ENCODE measurements at places on chromosomes 3 and 15.

DNA sequence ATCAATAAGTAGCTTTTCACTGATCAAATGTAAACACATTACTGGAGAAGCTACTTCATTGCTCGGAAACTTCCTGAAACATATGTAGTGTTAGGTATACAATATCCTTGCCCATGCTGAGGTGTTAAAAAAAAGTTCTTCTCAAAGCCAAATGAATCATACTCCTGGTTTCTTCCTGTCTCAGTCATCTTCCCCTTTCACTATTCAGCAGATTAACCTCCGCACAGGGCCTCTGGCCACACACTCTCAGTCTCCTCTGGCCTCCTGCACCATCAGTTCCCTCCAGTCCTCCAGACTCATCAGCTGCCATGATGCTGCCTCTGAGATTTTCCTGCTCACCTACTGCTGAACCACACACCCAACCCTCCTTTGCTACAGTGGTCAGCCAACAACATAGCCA, 70.5 kb upstream of the BOC start:
- no peak for DNase-seq

GRCh38 chr15:70518201-70519003, 245.0 kb downstream of the UACA start:
- peak; percentile 47 for DNase-seq

GRCh38 chr15:100909565-100909964, 9.6 kb upstream of the LRRK1 start:
- no peak for DNase-seq

DNA sequence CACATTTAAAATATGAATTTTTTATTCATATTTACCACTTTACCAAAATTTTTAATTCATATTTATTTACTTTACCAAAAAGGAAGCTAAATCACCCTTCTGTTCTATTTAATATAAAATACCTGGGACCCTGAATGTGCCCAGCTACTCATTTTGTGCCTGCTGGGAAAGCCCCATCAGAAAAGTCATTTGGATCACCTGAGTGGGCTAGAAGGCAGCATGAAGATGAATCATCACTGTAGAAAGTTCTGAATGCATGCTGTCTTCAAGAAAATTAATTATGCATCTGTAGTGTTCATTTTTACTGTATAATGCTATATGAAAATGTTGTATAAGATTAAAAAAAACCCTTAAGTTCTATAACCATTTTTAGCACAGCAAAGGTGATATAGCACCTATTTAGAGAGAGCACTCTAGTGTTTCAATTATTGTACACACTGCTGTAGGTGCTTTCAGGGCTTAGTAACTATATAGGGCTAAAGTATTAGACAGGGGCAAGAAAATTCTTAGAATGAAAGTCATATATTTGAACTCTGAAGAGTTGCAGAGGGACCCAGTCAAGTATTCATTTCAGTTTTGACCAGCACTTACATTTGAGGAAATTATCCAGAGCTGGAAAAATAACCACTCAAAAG, 175.1 kb downstream of the NFKBIZ start:
- no peak for DNase-seq

DNA sequence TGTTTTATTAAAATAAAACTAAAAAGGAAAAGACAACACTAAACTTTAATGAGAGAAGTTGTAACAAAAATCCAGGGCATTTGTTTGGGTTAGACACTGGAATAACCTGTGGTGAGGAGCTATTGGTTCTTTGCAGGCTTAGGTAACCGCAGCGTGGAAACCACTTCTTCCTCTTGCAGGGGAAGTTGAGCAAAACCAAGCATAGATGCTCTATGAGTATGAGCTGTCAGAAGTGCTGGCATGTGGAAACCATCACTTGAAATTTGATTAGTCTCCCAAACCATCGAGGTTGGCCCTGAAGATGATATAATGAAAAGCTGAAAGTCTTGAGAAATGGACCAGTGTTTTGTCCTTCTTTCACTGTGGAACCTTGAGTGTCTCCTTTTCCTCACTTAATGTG, 127.1 kb upstream of the RBMS3 start:
- no peak for DNase-seq

DNA sequence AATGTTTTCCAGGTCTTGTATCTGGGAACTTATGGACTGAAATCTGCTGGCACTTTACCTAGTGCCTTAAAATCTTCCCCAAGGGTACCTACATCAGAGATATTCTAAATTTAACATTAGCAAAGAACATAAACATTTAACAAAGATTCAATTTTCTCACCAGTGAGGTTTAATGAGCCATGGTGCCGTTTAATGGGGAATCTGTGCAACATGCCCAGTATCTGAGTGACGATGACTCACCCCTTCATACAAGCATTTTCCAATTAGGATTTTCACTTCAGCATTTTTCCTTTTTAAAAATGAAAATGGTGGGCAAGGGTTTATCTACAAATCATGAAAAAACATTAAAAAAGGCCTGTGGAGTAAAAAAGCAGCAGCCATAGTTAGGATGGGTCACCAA, 189.4 kb downstream of the SLC9A9 start:
- DNase-seq, result no peak

GRCh38 chr3:59212128-59212779, 162.4 kb upstream of the CFAP20DC start:
- DNase-seq, result no peak

DNA sequence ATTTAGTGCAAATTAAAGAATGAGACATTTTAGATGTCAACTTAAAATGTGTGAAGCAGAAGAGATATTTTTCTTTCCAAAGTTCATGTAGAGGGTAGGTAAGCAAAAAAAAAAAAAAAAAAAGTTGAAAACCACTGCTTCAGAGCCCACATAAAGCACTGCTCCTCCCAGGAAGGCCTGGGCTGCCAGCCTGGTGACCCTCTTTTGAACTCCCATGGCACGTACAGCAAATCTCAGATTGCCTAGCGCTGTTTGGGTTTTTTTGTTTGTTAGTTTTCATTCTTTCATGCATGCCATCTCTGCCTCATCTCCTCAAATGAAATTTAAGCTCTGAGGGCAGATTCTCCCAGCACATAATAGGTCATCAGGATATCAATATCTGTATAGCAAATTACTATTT, 120.1 kb downstream of the SRGAP3 start:
- no peak for DNase-seq

- no peak for DNase-seq
These were observed 521.9 kb upstream of the NAALADL2 start for GRCh38 chr3:174337227-174337626.

DNA sequence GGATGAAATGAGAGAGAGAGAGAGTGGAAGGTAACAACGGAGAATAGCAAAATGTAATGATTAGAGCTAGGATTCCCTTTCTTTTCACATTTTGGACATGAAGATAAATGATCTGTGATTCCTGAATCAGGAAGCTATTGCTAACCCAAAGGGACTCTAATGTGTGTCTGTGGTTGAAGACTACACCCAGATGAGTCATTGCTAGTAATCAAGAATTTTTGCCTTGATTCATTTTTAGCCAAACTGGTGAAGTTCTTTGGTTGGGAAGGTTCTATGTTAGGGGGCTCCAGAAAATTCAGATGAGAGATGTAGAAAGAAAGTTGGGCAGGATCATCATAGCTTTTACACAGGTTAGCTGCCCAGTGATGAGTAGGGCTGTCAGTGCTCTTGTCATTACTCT, 116.4 kb downstream of the DUT start:
- no peak for DNase-seq

GRCh38 chr3:98734735-98735134, 28.4 kb upstream of the ST3GAL6 start:
- no peak for DNase-seq

- no peak for DNase-seq
These were observed 8.6 kb upstream of the CHAC1 start for GRCh38 chr15:40944510-40945296.

DNA sequence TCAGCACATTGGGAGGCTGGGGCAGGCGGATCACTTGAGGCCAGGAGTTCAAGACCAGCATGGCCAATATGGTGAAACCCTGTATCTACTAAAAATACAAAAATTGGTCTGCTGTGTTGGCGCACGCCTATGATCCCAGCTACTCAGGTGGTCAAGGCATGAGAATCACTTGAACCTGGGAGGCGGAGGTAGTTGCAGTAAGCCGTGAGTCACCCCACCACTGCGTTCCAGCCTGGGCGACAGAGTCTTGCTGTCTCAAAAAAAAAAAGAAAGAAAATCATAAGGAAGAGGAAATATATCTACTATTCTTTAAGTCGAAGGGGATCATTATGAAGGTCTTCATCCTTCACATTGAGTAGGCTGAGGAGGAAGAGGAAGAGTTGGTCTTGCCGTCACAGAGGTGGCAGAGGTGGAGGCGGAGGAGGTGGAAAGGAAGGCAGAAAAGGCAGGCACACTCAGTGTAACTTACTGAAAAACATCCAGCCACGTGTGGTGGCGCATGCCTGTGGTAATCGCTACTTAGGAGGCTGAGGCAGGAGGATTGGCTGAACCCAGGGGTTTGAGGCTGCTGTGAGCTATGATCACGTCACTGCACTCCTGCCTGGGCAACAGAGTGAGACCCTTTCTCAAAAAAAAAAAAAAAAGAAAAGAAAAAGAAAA, 14.2 kb downstream of the CSK start:
- no peak for DNase-seq

DNA sequence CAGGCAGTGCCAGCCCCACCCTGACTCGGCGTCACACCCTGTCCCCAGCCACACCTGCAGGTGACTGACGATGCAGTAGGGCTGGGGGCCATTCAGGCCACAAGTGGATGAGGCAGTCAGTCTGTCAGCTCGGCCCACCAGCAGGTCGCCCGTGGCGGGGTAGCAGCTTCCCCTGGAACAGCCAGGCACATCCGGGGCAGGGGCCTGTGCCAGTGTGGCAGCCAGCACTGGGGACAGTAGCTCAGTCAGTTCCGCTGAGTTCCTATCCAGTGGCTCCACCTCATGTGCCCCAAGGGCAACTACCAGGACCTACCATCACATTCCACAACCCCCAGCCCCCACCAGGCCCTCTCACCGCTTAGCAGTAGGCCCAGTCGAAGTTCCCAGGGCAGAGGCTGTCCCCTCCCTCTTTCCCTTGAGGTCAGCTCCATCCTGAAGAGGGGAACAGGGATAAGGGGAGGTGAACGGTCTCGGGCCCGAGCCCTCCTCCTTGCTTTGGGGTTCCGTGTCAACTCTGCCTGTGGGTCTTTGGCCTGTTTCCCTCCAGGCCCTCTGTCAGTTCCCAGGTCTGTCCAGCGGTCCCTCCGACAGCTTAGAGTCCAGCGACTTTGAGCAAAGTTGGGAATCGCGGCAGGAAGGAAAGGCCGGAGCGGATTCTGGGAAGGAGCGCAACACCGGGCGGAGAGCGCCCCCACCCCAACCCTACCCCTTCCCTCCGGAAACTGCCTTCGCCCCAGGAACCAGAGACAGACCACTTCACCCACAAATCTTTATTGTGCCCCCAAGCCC, at the start of gene LAMB2:
LAMB2 (minus strand) TSS at position 614 of the 789 bp plus-strand sequence; CDS start at position 431, 183 bp downstream.
- DNase-seq, result peak; percentile 85

- DNase-seq, result no peak
These were observed 402.1 kb downstream of the PDCD6IP start for GRCh38 chr3:34200576-34200975.

DNA sequence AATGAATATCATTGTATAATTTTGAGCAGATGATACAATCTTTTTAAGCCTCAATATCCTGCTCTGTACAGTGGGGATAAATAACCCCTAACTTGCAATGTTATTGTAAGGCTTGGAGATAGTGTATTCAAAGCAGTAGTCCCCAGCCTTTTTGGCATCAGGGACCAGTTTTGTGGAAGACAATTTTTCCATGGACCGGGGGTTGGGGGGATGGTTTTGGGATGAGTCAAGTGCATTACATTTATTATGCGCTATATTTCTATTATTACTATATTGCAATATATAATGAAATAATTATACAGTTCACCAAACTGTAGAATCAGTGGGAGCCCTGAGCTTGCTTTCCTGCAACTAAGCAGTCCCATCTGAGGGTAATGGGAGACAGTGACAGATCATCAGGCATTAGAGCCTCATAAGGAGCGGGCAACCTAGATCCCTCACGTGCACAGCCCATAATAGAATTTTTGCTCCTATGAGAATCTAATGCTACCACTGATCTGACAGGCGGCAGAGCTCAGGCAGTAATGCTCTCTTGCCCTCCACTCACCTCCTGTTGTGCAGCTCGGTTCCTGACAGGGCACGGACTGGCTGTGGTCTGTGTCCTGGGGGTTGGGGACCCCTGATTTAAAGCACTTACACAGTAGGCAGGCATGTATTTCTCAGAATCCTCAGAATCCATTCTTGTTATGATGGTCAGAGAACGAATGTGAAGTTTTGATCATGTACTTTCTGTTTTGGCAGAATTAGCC, 102.2 kb downstream of the PTPRG start:
- DNase-seq, result no peak

DNA sequence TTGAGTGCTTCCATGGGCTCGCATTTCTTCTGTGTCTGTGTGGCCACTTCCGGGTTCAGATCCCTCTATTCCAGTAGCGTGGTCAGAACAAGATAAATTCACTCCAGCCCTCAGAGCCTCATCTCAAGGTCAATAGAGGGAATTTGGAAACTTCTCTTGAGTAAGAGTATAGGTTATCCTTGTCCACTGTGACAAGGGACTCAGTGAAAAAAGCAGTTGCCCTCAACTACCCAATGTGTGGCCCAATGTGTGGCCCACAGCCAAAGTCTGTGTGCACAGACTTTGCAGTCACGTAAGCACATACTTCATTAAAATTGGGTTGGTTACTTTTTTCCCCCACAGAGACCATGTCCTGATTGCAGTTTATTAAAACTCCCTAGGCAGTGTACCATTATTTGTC, 305.6 kb upstream of the SEMA6D start:
- no peak for DNase-seq

GRCh38 chr15:75531041-75531450, 48.1 kb downstream of the PTPN9 start:
- no peak for DNase-seq

GRCh38 chr15:78365917-78366316, 25.8 kb downstream of the CRABP1 start:
- no peak for DNase-seq

- no peak for DNase-seq
These were observed 201.2 kb downstream of the ADAMTSL3 start for GRCh38 chr15:83854950-83855707.

GRCh38 chr3:120160050-120160449, 65.8 kb upstream of the GSK3B start:
- no peak for DNase-seq

Data from spleen (tissue), 13 donors.